ENCODE measurements at places on chromosomes 13 and 19. TPM values are rescaled to one million over a fixed set of nuclear protein-coding genes. Genes with fewer than 3 reads are reported as not detected.

GRCh38 chr19:18108897-18109296, 11.3 kb downstream of the MAST3 start:
- no peak for DNase-seq

GRCh38 chr19:52307275-52307674, 10.3 kb downstream of the ZNF480 start:
- no peak for DNase-seq

DNA sequence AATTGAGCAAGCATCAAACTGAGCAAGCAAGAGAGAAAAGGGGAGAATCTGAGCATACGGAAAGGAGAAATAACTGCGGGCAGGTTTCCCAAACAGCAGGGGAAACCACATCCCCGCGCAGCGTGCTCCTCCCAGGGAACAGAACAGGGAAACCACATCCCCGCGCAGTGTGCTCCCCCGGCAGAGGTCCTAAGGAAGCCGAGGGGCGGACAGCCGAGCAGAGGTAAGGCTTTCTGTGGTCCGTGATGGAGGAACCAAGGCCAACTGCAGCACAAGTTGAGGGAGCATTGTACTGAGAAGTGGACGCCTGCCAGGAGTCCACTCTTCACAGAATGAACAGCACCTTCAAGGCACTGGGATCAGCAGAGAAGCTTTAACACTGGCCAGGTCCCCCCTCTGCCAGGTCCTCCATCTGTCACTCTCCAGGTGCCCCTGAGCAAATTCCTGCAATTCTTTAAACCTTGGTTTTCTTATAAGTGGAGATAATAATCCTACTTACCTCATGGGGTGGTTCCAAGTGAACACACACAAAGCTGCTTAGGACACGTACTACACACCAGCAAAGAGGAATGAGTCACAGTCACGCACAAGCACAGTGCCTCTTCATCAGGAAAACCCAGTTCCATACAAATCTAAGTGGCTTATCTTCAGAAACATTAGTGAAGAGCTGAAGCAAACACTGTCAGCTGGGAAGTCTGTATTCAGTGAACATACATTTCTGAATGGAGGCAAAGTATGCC, 23.0 kb upstream of the LAMP1 start:
- no peak for DNase-seq

GRCh38 chr13:26965952-26966700, 205.5 kb downstream of the USP12 start:
- DNase-seq: peak; percentile 63

DNA sequence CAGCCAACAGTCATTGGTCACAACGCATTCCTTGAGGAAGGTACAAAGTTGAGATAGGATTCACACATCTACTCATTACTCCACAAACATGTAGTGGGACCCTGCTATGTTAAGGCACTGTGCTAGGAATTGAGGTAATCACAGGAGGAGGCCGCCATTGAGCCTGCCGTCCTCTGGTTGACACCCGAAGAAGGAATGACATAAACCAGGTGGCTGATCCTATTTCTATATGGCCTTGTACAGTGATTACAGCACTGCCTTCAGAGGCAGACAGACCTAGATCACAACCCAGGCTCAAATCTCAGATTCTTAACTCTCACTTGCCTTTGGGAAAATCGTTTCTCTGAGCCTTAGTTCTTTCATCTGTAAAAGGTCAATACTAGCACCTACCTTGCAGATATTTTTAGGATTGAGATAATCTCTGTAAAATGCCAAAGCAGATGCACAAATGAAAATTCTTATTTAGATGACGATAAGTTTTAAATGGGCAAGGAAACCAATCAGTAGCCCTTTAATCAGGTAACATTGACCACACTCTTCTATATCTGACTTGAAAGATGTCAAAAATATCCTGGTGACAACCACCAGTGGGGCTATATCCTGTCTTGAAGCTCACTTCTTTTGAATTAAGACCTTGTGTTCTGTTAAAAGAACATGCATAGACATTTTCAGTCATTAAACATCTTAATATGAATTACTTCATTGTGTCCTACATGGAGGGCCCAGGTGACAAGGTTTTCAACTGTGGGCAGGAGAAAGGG, 251.6 kb downstream of the KCTD12 start:
- DNase-seq: no peak

Gene SPATA13
- 49.8 TPM for total RNA-seq

Gene SIGLEC5
- not detected for total RNA-seq

Gene ATP4B
- total RNA-seq: not detected

Data from sciatic nerve (tissue), 2 donors.